ACHN (cell line): ENCODE measurements at places on chromosomes 5 and 9.
A peak's percentile ranks its signal among the peaks of the same experiment; 100 is the strongest.

DNA sequence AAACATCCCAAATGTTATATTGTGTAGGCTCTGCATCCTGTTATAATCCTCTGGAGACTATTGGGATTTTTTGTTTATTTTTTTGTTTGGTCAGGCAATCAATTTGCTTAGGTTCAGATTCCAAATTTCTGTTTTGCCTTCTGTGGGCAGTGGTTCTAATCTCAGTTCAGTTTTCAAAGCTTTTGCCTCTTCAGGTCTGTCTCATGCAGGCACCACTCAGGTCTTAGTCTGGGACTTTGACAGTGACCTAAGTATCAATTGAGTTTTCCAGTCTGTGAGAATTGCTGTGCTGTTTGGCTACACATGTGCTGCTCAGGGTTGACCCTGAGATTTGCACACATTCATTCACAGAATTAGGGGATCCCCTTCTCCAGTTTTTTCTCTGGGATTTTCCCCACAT, 14.1 kb downstream of the SNX2 start:
- DNase-seq: no peak

DNA sequence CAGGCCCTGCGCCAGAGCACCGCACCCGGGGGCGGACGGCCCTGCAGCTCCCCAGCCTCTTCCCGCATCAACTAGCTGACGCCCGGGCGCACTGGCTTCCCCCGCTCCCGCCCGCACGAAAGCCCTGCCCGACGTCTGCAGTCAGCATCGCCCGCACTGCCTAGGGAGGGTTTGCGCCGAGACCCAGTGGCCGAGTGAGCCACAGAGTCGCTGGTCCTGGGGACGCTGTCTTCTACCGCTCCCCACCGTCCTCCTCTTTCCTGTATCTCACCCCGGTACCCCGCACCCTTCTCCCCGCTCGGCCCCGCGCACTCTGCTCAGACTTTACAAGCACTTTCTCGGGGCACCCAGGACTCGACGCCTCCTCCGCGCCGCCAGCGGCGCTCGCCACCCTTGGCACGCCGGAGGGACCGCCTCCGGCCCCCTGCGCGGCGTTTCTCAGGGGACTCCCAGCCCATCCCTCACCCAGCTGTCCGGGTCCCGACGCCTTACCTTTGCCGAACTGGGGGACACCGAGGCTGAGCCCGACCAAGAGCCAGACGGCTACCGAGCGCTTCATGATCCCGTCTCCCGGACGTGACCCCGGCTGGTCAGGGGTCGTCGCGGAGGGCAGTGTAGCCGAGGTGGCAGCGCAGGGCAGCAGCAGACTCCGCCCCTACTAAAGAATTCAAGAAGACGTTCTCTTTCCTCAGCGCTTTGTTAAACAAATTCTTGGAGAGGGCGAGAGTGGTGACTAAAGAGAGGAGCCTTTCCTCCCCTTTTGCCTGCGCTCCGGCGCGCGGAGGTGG, 670 bp downstream of the EDIL3 start:
- peak; percentile 64 for DNase-seq

- no peak for DNase-seq
These were observed 1.7 kb downstream of the ENDOG start for GRCh38 chr9:128819716-128820664.

DNA sequence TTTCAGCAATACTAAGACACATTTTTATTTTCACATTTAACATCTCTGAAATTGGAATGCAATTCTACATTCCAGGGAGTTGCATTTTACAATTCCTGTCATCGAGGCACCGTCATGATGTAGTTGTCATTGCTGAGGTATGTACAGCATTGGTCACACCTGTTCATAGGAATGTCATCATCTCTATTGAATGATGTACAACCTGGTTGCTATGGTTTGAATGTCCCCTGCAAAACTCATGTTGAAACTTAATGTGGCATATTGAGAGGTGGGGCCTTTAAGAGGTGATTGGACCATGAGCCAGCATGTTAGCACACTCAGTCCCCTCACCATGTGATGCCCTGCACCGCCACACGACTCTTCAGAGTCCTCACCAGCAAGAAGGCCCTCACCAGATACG, 103.1 kb downstream of the CEMIP2 start:
- no peak for DNase-seq

GRCh38 chr9:116112236-116112635, 41.4 kb upstream of the PAPPA start:
- peak; percentile 19 for DNase-seq

DNA sequence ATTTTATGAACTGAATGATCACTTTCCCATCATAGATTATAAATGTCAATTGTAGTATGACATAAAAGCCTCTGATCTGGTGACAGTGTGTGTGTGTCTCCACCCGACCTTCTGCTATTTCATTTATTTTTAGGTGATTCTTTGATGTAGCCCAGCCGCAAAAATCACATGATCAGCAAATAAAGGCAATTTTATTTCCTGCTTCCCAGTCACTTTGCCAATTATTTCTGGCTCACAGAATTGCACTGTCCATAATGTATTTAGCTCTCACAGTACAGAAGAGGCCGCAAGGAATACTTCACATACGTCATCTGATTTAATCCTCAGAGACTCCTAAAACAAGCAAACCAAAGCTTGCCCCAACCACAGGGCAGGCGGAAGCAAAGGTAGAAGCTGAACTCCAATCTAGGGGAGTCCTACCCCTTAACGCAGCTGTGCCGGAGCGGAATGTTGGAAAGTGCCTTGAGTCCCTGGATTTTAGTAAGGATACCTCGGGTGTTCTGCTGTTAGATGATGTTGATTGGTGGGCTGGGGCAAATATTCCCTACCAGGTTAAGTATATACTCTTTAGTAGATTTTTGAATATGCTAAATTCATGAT, 384.0 kb upstream of the IRX4 start:
- DNase-seq: no peak

- no peak for DNase-seq
These were observed 2.5 kb downstream of the PMPCA start for GRCh38 chr9:136412962-136413361.

GRCh38 chr9:125646621-125647100, 60.3 kb downstream of the MAPKAP1 start:
- DNase-seq: no peak

- DNase-seq: no peak
These were observed 53.7 kb downstream of the ENC1 start for GRCh38 chr5:74586856-74587255.

- DNase-seq: no peak
These were observed 44.3 kb upstream of the NIPBL start for GRCh38 chr5:36832274-36832673.

DNA sequence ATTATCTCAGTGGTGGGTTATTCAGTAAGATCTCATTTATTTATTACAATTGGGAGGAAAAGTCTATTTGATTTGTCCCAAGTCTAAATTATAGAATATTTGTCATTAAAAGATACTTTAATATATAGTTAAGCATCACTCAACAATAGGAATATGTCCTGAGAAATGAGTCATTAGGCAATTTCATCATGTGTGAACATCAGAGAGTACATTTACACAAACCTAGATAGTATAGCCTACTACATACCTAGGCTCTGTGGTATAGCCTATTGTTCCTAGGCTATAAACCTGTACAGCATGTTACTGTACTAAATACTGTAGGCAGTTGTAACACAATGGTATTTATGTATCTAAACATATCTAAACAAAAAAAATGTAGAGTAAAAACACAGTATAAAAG, 135.0 kb upstream of the RASA1 start:
- DNase-seq: no peak

GRCh38 chr5:135441350-135441831, 5.8 kb downstream of the DCANP1 start:
- no peak for DNase-seq

- no peak for DNase-seq
These were observed 41.1 kb upstream of the ALDOB start for GRCh38 chr9:101476576-101477208.

- DNase-seq: no peak
These were observed 5.1 kb upstream of the ORM1 start for GRCh38 chr9:114317665-114318357.

DNA sequence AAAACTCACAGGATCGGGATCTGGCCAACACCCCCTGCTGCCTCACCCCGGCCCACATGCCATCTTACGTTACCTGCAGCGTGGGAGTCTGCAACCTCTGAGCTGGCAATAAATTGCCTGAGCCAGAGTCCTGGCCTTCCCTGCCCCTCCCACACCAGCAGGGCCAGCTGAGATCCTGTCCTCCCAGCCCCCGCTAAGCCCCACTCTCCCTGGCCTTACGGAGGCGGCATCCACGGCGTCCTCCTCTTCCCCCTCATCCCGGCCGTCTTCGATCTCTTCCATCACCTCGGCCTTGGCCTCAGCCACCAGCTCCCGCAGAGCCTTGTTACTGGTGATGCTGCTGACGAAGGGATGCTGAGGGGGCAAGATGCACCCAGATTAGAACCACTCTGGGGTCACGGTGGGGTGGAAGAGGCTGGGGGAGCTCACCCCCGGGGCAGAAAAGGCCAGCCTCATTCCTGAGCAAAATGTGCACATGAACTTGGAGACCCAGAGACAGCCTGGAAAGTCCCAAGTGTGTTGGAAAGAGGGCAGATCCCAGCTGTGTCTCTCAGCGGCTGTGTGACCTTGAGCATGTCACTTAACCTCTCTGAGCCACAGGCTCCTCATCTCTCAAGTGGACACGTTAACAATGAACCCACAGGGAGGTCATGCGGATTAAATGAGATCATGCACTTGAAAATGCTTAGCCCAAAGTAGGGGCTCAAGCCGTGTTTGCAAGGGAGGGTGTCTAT, 89.9 kb upstream of the FBXW11 start:
- no peak for DNase-seq

GRCh38 chr9:31304576-31304975, 1079.9 kb upstream of the ACO1 start:
- DNase-seq: peak; percentile 63

DNA sequence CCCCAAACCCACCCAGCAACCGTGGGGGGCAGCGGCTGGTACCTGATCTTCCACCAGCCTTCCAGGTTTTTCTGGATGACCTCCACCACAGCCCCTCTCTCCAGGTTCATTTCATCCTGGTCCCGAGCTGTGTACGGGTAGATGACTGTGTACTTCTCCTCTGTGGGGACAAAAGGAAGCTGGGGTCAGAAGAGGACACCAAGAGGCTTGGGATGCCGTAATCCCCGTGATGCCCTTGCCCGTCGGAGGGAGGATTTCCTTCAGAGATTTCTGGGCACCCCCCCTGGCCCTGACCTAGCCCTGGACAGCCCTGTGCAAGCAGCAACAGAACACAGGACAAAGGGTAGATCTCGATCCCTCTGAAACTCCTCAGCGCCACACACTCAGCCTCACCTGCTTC, 70.3 kb upstream of the UBTD2 start:
- DNase-seq: no peak

DNA sequence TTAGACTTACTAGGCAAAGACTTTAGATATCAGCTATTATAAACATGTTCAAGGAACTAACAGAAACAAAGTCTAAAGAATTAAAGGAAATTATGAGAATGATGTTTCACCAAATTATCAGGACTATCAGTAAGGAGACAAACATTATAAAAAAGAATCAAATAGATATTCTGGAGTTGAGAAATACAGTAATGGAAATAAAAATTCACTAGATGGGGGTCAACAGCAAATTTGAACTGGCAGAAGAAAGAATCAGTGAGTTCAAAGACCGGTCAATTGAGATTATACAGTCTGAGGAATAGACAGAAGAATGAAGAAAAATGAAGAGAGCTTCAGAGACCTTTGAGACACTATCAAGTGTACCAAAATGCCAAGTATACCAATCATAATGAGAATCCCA, 9.6 kb upstream of the IL13 start:
- no peak for DNase-seq

DNA sequence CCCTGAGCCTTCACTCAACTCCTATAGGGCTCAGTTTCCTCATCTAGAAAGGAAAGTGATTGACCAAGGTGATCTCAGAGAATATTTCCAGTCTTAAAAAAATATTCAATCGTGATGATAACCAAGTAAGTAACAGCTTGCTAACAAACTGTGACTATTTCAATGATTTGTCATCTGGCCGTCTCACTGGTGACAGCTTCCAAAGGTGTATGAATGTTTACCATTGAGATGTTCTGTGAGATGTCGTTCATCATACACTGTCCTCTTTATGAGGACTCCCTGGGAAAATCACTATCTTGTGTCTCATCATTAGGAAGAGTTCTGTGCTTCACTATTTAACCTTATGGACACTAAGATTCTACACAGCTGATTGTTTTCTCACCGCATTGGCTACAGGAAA, 75.7 kb downstream of the GLIS3 start:
- DNase-seq: no peak

DNA sequence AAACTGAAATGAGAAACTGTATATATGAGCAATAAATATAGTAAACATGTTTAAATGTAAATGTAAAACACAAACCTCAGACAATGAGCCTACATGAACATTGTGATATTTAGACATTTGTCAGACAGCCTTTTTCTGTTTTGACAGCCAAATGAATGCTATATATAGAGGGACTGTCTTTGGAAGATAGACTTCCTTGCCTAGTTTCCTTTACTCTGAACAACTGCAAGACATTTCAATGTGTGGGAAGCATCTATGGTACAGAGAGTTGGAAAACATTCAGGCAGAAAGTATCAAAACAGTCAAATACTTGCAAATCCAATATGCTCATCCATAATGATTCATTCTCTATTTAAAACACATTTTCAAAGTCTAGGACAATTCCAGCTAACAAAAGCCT, 31.7 kb upstream of the TUSC1 start:
- no peak for DNase-seq

DNA sequence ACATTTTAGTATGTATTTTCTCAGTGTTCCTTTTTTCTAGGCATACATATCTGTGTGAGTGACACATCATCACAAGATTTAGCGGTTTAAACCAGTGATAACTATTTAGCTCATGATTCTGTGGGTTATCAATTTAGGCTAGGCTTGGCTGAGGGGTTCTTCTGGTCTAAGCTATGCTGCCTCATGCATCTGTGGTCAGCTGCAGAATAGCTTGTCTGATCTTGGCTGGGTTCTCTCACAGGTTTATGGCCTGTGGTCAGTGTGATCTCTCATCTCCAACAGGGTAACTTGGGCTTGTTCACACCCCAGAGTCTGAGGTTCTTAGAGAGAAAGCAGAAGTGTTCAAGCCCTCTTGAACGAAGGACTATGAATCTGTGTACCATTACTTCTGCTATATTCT, 363.3 kb downstream of the KDM4C start:
- no peak for DNase-seq
